Stimulated activated CD8-positive, alpha-beta memory T cell treated with anti-CD3 and anti-CD28 coated beads, Interleukin-4, amount 100 ng/mL, for 1 hour (primary cell): ENCODE measurements at places on chromosomes 7 and 10.

GRCh38 chr10:122112021-122112616 is 123.2 kb downstream of the TACC2 start:
- DNase-seq = no peak

GRCh38 chr10:63515002-63515763 is 6.0 kb upstream of the REEP3 start:
- no peak for DNase-seq

DNA sequence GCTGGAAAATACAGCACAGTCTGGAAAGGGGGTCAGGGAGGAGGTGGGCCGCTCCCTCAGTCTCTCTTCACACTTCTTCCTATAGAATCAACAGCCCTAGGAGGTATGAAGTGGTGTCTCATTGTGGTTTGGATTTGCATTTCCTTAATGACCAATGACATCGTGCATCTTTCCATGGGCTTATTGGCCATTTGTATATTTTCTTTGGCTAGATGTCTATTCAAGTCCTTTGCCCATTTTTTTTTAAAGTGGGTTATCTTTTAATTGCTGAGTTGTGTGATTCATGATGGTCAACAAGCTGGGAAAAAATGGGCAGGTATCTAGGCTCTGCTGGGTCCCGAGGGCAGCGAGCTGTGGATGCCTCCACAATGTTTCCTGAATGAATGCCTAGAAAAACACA is 29.1 kb downstream of the TMEM130 start:
- DNase-seq = no peak

GRCh38 chr10:123548770-123549169 is 117.4 kb upstream of the GPR26 start:
- DNase-seq = no peak

DNA sequence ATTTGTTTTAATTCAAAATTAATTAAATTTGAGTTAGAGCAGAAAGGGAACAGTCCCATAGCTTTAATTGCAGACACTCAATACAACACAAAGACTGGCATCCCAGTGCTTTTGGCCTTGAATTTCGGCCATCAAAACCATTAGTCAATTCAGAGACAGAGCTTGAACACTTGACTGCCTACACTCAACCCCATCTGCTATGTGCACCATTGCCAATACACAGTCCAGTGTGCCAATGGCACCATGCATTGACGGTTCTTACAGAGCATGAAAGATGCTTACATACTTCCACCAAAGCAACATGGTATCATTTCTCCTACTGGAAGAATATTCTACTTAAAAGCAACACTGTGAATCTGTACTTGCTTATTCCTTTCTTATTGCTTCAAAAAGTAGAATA is 43.6 kb upstream of the LRRTM3 start:
- DNase-seq = no peak
